ENCODE measurements at places on chromosomes 12 and 14.

- no peak for DNase-seq
Observed at GRCh38 chr14:35695647-35696046, 113.4 kb downstream of the RALGAPA1 start.

DNA sequence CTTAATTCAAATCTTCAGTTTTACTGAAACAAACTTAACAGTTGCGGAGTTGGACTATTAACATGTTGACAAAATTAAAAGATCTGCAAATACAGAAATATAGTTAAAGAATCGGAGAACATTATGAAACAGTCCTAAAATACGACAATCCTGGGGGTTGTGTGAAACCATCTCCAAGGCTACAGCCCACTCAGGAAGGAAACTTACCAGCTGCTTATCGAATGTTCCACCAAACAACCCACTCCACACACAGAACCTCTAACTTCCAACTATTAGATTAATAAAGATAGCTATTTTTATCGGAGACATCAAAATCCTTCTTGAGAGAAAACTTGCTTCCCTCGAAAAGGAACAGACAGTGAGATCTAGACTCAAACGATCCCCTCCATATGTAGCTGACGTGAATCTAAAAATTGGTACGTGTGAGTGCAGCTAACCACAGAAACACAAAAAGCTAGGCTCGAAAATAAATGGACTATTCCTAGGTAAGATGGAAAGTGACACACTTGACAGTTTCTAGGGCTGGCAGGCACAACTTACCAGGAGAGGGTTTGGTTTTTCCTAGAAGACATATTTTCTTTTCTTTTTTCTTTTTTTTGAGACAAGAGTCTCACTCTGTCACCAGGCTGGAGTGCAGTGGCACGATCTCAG, 12.9 kb downstream of the VPS37B start:
- DNase-seq, result no peak

DNA sequence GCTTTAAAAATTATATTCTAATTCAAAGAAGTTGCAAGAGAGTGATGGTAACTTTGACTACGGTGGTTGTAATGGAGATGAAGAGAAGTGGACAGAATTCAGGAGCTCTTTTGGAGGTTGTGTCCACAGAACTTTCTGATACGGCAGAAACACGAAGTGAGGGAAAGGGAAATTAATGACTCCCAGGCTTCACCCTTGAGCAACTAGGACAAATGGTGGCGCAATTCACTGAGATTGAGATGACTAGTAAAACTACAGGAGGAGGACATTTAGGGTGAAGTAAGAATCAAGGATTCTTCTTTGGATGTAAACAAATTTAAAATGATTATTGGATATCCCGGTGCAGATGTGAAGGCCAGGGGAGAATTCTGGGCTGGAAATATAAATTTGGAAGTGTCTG, 212.6 kb downstream of the PTPRO start:
- no peak for DNase-seq

DNA sequence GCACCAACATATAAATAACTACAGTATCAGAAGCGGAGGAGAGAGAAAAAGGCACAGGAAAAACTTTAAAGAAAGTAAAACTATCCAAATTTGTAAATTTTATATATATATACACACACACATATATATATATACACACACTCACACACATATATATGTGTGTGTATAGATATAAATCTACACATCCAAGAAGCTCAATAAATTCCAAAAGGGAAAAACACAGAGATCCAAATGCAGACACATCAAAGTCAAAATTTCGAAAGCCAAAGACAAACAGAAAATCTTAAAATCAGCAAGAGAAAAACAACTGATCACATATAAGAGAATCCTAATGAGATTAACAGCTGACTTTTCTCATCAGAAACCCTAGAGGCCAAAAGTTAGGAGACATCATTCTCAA, 37.3 kb downstream of the PARP11 start:
- no peak for DNase-seq

GRCh38 chr12:49619286-49619685, 4.1 kb upstream of the PRPF40B start:
- DNase-seq, result no peak

- DNase-seq, result no peak
Observed at GRCh38 chr12:1171657-1172408, 180.8 kb downstream of the ERC1 start.

DNA sequence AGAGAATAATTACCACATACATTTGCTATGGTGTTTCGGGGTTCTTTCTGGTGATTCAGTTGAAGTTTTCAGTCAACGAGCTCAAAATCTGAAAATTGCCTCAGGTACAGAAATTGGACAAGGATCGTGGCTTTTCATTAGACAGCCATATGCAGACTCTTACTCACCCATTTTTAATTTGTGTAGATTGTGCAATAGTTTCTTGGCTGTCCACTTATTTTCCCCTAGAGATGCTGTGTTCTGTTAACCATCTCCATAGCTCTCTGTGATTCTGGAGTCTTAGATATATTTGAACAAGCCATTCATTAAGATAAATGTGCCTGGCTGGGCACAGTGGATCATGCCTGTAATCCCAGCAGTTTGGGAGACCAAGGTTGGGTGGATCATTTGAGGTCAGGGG, 497.1 kb upstream of the RPL10L start:
- no peak for DNase-seq

GRCh38 chr12:26229910-26230309, 34.5 kb downstream of the SSPN start:
- no peak for DNase-seq

GRCh38 chr14:89121968-89122620, 294.9 kb downstream of the FOXN3 start:
- DNase-seq, result no peak

GRCh38 chr14:21043387-21043973, 1.3 kb downstream of the RNASE7 start:
- no peak for DNase-seq

GRCh38 chr12:12384571-12385340, 27.9 kb downstream of the BORCS5 start:
- DNase-seq, result peak; percentile 83

DNA sequence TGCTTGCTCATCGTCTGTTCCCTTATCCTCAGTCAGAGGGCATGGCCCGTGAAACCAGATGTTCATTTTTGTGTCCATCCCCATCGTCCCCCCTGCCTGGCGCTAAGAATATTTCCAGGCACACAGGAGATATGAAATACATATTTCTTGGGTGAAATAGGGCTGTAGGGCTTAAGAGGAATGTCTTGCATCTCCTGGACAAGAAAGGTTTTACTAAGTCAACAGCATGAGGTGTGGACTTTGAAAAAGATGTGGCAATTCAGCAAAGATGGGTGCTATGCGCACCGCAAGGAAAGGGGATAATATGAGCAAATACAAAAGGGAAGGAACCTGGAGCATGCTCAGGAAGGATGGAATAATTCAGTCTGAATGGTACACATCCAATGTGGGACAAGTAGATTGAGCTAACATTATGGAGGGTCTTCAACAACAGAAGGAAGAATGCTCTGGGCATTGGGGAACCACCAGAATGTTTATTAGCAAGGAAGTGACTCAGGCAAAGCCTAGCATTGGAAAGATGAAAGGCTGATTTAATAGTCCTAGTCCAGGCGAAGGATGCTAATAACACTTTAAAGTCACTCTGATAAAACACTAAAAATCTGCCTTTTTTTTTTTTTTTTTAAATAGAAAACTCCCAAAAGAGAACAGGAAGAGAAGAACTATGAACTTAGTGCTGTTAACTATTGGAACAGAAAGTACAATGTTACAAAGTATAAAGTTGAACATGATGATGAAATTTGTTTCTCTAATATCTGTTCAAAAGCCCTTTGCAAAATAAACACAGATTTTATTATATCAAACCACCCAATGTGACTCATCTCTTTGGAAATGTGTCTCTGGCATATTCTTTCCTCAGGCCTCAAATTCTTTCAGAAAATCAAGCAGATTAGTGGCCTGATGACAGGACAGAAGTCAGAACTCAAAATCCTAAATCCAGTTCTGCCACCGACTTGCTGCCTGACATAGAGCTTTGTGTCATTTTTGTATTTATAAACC, 449.5 kb downstream of the BCAT1 start:
- no peak for DNase-seq

GRCh38 chr14:86404425-86404824, 874.5 kb downstream of the FLRT2 start:
- DNase-seq, result no peak

DNA sequence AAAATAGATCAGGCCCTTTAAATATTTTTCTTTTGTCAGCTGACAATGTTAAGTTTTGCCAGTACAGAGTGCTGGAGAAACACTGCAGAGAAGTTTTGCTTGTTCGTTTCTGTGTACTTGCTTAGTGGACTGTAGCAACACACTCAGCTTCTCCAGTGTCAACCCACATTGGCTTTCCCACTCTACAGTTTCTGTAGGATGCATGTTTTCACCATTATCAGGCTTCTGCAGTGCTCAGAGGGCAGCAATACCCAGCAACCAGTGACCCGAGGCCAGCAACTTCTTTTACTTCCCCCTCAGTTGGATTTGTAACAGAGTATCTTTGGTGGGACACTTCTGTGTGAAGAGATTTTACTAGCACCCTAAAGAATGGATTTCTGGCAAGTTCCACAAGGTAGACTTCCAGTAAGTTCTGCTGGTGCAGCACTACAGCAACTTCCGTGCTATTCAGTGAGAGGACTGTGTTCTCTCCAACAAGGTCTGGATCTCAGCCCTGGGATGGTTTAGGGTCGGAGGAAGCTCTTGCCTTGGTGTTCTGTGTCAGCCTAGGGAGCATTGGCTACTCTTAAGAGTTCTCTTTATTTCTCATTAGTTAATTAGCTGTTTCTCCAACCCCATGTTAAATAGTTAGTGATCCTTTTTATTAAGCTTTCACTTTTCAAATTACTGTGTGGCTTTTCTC, 70.4 kb downstream of the FUT8 start:
- no peak for DNase-seq

GRCh38 chr14:74541225-74541624, 47.7 kb downstream of the ISCA2 start:
- no peak for DNase-seq

DNA sequence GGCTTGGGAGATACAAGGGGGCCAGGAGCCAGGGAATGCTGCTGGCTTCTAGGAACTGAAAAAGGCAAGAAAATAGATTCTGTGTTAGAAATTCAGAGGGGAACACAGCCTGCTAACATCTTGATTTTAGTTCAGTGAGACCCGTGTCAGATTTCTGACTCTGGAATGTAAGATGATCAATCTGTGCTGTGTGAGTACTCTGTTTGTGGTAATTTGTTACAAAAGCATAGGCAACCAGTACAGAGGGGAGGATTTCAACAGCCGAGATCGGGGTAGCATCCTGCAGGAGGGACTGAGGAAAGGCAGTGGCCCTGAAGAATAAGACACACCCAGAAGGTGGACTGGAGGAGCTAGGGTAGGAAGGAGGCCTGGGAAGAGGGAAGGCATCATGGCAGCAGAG, 410.0 kb upstream of the CCDC196 start:
- no peak for DNase-seq

GRCh38 chr14:101595349-101595748, 34.1 kb downstream of the DIO3 start:
- no peak for DNase-seq

DNA sequence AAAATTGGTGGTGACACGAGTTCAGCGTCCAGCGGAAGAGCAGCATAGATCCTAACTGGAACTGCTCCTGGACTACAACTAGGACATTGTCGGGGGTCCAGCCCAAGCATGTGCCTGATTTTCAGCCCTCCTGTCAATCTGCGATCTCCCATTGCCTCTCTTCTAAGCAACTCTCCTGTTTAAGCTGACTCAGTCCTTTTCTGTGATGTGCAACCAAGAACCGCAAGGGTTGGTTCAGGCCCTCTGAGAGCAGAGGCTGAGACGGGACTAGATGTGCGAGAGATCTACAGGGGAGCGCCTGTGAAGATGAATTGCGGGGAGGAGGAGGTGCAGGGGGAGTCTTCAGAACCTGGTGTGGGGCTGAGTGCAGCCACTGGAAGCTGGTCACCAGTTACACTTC, 3.7 kb upstream of the PAPLN start:
- DNase-seq, result no peak

- no peak for DNase-seq
Observed at GRCh38 chr12:85894653-85895052, 20.6 kb downstream of the NTS start.

- DNase-seq, result no peak
Observed at GRCh38 chr12:99067171-99067785, 422.2 kb downstream of the APAF1 start.

GRCh38 chr14:72061718-72062117, 129.5 kb downstream of the RGS6 start:
- DNase-seq, result no peak

DNA sequence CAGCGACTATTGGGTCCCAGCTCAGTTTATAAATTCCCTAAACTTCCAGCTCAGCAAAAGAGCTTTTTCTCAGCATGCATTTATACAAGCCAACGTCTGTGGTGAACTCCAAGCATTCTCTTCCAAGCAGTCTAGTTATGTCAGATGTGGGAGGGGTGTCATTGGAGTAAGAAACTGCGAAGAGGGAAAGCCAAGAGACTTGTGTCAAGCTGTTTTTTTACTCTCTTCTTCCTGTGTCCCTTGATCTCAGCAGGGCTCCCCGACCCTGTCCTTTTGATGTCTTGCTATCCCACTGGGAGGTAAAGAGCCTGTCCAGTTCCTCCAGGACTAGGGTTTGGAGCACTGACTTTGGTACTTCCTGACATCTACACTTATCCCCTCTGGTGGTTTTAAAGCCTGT, 69.0 kb downstream of the PPM1H start:
- DNase-seq, result no peak

DNA sequence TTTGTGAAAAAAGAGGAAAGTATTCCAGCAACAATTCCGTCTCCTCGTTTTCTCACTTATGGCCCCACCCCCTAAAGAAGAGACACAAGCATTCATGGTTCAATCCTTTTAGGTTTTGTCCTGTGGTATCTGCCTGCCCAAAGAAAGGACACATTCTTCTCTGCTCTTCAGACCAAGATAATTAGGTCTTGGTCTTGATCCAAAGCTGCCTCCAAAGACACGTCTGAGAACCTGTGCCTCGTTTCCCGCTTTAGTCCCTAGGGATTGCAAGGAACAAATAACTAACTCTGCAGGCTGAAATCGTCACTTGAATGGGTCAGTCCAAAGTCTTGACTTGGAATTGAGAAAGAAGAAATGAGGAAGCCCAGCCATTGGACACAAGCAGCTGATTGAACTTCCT, 202.7 kb upstream of the FAR2 start:
- no peak for DNase-seq

DNA sequence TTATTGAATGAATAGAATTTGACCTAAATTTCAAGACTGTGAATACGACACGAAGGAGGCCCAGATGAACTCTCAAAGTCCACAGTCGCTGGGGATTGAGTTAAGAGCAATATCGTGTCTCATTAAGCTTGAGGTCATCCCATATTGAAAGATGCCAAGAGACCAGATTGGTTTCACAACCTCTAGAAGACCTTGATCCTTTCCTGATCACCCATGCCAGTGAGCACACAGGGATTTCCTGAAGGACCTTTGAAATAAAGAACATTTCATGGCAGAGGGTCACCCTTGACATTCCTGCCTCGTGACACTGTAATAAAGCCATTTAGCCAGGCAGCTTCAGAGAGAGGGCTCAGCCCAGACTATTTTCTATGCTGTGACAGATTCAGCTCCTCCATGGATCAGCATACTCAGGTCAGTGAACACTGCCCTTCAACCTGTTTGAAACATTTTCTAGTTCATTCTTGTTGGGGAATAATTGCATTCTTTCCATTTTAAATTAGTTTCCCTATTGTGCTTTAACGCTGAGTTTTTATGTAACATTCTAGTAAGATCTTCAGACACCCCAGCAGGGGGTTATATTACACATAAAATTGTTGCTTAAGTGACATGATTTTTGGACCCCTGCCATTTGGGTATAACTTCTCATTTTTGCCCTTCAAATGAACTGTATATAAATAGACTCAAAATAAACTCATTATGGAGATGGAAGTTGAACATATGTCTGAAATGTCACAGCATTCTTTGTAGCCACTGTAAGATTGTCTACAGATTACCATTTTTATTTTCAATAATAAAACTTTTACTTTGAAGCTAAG, 213.2 kb downstream of the C12orf50 start:
- DNase-seq, result no peak

All from activated CD8-positive, alpha-beta T cell treated with anti-CD3 and anti-CD28 coated beads for 36 hours (primary cell).